ENCODE measurements at places on chromosomes 3 and 15.
A peak's percentile ranks its signal among the peaks of the same experiment; 100 is the strongest.

- DNase-seq = no peak
Observed at GRCh38 chr15:26996250-26996649, 25.3 kb downstream of the GABRG3 start.

DNA sequence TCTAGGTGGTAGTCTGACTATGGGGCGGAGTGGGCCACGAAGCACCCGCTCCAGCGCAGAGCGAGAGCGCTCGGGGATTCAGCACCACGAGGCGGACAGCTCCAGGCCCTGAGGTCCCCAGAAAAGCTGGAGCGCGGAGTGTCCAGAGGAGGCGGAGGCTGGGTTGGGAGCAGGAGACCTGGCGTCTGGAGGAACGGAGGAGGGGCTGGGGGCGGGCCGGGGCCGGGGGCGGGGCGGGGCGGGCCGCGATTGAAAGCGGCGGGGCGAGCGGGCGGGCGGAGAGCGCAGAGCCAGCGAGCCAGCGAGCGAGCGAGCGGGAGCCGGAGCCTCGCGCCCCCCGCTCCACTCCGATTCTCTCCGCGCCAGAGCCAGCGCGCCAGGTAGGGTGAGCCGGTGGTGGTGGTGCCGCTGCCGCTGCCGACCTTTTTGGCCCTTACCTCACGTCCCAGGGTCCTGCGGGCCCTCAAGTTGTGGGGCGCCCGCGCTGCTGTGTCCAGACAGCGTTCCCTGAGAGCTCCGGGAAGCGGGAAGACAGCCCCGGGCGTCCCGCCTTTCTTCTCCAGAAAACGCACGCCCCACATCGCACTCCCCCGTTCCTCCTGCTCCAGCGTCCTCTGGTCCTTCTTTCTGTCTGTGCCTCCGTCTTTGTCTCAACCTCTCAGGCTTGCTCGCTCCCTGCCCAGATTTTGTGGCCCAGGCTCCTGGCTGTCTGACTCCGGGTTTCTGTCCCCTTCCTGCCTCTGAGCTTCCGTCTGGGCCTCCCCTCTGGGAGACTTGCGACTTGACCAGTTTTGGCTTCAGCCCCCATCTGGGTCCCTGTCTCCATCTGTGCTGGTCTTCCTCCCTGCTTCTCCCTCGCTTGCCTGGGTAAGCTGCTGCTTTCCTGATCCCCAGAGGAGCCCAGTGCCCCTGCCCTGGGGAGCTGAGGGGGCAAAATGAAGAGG lies at the start of gene GRM2:
GRM2 (plus strand) TSS at position 281 of the 944 bp plus-strand sequence. CDS start 1,916 bp downstream, outside the sequence.
- DNase-seq = peak; percentile 53

DNA sequence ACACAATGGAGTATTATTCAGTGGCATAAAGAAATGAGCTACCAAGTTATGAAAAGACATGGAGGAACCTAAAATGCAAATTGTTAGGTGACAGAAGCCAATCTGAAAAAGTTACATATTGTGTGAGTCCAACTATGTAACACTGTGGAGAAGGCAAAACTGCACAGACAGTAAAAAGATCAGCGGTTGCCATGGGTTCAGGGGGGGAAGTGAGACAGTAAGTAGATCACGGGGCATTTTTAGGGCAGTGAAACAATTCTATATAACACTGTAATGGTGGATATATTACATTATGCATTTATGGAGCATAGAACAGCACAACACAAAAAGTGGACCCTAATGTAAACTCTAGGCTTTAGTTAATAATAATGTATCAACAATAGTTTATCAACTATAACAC lies 17.6 kb downstream of the CBLB start:
- DNase-seq = no peak

- no peak for DNase-seq
Observed at GRCh38 chr3:103613397-103614156, 1178.8 kb downstream of the ZPLD1 start.

DNA sequence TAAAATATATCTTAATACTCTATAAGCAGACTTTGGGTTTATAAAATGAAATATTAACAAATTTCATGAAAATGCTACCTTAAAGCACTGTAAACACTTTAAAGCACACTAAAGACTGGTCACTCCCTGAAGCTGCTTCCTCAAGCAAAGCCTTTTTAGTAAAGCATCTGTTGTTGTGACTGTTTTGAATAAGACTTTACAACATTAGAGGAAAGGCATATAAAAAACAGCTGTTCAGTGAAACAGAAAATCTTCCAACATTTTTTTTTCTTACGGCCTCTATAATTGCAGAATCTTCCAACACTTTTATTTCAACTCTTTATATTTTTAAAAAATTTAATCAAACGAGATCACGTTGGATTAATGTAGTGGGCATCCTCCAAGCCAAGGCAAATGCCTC lies 48.1 kb downstream of the GRK7 start:
- DNase-seq = no peak

GRCh38 chr3:81452418-81452817 lies 309.0 kb downstream of the GBE1 start:
- DNase-seq = no peak

DNA sequence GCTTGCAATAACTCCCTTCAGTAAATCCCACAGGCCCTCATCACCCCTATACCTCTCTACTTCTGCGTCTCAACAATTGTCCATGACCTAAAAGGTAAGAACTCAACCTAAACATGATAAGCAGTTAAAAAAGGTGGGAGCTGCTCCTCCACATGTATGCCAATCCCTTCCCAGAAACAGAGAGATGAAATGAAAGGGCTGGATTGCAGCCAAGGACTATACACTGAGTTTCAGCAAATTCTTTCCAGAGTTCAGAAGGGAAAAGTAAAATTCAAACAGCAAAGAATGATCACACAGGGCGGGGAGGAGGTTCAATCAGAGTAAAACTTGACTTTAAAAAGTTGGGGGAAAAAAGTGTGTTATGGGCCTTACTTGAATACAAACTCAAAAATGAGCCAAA lies 27.5 kb downstream of the PLOD2 start:
- no peak for DNase-seq

GRCh38 chr15:91268510-91268909 lies 168.5 kb downstream of the SV2B start:
- DNase-seq = no peak

DNA sequence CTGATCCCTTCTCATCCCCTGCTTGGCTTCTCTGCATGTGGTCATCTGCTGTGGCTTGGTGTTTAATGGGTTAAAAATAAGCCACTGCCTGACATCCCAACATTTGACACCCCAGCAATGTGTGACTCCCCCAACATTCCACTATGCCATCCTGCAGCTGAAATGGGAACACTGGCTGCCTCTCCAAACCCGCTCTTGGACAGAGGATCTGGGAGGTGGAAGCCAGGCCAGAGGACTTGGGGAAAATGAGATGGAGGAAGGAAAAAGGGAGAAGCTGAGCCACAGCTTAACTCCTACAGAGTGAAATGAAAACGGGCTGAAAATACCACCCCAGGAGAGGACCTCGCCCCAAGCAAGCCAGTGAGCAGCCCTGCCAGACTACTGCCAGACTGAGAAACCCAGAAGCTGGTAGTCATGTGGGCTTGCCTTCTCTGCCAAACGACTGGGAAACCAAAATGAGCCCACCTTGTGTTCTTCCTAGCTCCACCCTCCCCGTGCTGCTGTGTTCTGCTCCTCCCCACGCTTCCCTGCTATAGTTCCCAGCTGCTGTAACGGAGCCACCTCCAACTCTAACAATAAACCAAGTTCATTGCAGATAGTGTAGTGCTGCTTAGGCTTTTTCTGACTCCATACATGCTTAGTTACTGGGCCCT lies 13.7 kb downstream of the MAP1A start:
- DNase-seq = no peak

GRCh38 chr3:194782698-194783404 lies 97.2 kb downstream of the FAM43A start:
- no peak for DNase-seq

DNA sequence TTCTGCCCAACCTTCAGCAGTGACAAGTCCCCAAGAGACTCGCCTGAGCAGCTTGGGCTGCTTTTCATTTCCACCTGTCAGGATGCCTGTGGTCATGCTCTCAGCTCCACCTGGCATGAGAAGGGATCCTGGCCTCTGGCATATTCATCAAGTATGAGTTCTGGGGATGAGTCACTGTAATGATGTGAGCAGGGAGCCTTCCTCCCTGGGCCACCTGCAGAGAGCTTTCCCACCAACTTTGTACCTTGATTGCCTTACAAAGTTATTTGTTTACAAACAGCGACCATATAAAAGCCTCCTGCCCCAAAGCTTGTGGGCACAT lies 3.5 kb downstream of the MYD88 start:
- no peak for DNase-seq

GRCh38 chr3:72287956-72288355 lies 503.0 kb upstream of the PROK2 start:
- DNase-seq = no peak

GRCh38 chr3:69161587-69162307 lies 39.4 kb upstream of the LMOD3 start:
- peak; percentile 32 for DNase-seq

- no peak for DNase-seq
Observed at GRCh38 chr3:134428401-134428800, 54.2 kb upstream of the AMOTL2 start.

- peak; percentile 52 for DNase-seq
Observed at GRCh38 chr15:29337156-29337959, 67.7 kb upstream of the NSMCE3 start.

- no peak for DNase-seq
Observed at GRCh38 chr15:71392861-71393283, 277.6 kb downstream of the THSD4 start.

DNA sequence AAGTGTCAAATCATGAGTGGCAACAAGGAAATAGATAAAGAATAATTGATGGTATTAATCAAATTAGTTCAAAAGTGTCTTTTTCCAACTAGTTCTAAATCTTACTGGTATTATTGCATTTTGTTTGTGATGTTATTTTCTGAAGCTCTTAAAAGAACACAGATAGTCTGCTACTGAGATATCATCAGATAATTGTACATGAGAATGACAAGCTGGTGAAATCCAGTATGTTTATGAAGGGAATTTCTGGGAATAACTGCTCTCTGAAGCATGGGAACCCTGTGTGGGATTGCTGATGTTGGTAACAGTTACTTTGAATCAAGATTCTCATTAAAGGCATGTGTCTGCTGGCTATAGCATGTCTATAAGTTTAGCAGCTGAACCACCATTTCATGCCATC lies 190.3 kb upstream of the CDIN1 start:
- DNase-seq = no peak

DNA sequence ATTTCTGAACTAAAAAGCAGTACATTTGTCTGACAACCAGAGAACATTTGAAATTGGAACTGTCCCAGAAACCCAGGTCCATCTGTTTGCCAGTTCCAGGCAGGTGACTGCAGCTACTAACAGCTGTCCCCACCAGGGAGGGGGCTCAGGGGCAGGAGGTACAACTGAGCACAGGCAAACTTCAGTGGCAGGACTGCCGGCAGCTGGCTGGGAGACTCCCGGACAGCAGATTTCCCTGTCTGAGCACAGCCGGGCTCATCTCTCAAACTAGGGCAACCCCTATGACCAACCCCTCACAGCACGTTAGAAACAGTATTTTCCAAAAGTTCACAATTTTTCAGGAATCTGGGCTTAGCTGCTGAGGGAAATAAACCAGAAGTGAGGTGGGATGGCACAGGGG lies 88.8 kb downstream of the MEGF11 start:
- DNase-seq = no peak

DNA sequence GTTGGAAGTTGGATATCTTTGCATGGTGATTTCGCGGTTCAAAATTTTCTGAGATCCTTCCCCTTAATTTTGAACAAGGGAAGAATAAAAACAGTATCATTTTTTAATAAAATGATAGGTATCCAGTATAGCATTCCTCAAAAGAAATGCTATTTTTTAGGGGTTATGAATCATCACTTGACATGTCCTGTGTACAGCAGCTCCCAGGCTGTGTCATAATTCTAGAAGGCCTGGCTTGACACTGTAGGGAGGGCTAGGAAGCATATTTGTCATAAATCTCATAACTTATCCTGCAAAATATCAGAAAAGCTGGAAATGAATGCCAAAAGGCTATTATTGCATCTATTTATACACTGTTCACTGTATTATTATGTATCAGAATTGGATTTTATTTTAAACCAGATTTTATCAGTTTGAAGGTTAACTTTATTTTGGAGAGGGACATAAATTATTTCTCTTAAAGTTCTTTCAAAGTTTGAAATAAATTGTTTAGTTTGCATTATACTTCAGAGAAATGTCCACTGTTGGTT lies 539.1 kb upstream of the ROBO2 start:
- DNase-seq = no peak

GRCh38 chr3:4637265-4637664 lies 144.1 kb downstream of the ITPR1 start:
- DNase-seq = no peak

DNA sequence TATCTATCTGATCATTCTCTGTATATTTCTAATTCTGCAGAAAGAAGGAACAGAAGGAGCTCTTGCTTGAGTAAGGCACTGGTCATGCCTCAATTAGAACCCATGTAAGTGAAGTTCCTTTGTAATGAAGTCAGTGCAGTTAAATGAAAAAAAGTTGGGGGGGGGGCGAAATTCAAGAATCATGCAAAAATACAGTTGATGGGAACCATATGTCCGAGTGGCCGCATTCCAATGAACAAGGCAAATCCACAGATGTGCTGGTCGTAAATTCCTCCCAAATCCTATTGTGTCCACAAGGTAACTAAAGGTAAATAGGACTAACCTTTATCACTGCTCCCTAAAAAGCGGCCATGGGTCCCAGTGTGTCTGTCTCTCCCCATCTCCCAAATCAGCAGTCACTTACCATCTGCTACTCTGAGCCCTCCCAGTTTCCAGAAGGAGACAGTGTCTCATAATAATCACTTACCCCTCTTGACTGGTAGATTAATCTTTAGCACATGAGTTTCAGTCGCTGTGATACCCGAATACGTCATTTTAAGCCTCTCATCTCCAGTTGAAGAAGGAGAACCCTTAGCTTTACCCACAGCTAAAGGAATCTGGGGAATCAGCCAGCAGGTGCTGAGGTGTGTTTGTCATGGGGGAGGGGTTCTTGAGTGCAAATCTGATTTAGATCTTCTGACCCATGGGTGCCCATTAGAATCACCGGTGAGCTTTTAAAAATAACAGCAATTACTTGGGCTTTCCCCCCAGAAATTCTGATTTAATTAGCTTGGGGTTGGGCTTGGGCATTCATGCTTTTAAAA lies 56.3 kb upstream of the EPHB3 start:
- no peak for DNase-seq

- DNase-seq = no peak
Observed at GRCh38 chr3:165954171-165954570, 116.9 kb upstream of the BCHE start.

- no peak for DNase-seq
Observed at GRCh38 chr15:59751552-59752413, 62.7 kb upstream of the BNIP2 start.

DNA sequence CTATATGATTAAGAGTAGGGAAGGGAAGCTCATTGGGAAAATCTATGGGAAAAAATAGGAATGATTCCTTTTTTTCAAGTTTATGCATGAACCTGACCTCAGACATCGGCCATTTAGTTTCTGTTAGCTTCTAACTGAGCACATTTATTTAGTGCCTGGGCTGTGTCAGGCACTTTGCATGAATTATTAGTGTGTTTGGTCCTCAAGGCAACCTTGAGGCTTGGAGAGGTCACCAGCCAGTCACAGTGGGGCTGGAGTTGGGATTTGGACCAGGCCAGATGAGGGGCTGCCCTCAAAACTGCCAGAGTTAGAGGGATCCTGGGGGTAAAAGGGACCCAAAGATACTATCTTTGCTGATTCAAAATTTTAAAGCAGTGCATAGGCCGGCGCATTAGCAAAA lies 8.1 kb downstream of the SIAH2 start:
- DNase-seq = no peak

GRCh38 chr15:43795997-43796396 lies 3.9 kb downstream of the SERF2 start:
- no peak for DNase-seq

Measured in urinary bladder (tissue), 4 donors.